Mesothelial cell of epicardium (in vitro differentiated cells): ENCODE measurements at places on chromosomes 6 and 20. TPM values are rescaled to one million over a fixed set of nuclear protein-coding genes. Genes with fewer than 3 reads are reported as not detected.

Gene TPD52L2
- total RNA-seq = 73.1 to 77.3 TPM (median 73.8 TPM) in 3 replicates

Gene GABRR1
- total RNA-seq = not detected in 3 replicates

DNA sequence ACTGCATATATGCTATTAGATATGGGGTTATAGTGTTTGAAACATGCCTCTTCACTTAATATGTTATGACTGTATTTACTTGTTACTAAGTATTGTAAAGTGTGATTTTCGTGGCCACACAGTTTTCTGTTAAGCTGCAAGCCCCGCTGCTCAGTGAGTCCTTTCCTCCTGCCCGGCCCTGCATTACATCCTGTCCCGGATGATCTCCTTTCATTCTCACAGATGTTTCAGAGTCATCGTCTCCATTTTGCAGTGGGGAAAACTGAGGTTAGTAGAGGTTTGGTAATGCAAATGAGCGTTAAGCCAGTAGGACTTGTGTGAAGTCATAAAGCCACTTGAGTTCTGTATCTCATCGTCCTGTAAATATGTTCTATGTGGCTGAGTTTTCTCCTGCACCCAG, 155.5 kb downstream of the CFAP61 start:
- DNase-seq = no peak
- no peaks in the 10 kb centered on the region for H3K36me3 ChIP-seq
- H3K4me1 ChIP-seq = peaks cover 39% of the 10 kb centered on the region
- no peak overlapping the region for H3K4me3 ChIP-seq
- H3K27me3 ChIP-seq = peaks cover 13% of the 10 kb centered on the region

DNA sequence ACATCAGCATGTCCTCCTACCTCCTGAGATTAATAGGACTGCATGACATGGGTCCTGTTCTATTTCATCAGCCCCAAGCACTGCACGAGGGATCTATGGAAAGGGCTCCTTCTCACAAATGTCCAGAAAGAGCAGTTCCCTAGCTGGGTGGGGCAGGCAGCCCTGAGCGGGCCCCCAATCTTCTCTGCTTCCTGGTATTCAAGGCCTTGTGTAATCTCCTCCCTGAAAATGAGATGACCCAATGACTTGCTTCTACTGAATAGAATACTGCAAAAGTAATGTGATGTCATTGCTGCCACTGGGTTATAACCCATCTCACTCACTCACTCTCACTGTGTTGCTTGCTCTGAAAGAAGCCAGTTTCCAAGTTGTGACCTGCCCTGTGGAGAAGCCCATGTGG, 126.4 kb downstream of the OPRM1 start:
- peaks cover 4% of the 10 kb centered on the region for H3K4me1 ChIP-seq
- no peak overlapping the region for H3K4me3 ChIP-seq
- H3K36me3 ChIP-seq = no peaks in the 10 kb centered on the region

- H3K27me3 ChIP-seq = no peaks in the 10 kb centered on the region
- H3K36me3 ChIP-seq = no peaks in the 10 kb centered on the region
- H3K27ac ChIP-seq = no peak overlapping the region
- H3K4me1 ChIP-seq = peaks cover 15% of the 10 kb centered on the region
- no peak for DNase-seq
- no peak overlapping the region for H3K4me3 ChIP-seq
Observed at GRCh38 chr6:114712129-114712662, 369.4 kb upstream of the HS3ST5 start.

Gene COL9A3
- total RNA-seq = 573 to 576 TPM (median 576 TPM) in 3 replicates

- H3K27me3 ChIP-seq = no peaks in the 10 kb centered on the region
- peak overlapping the region; percentile 61 for H3K27ac ChIP-seq
- peaks cover 10% of the 10 kb centered on the region for H3K36me3 ChIP-seq
- no peak for DNase-seq
- H3K4me1 ChIP-seq = peaks cover 45% of the 10 kb centered on the region
Observed at GRCh38 chr6:21710216-21710615, 116.7 kb downstream of the SOX4 start.

DNA sequence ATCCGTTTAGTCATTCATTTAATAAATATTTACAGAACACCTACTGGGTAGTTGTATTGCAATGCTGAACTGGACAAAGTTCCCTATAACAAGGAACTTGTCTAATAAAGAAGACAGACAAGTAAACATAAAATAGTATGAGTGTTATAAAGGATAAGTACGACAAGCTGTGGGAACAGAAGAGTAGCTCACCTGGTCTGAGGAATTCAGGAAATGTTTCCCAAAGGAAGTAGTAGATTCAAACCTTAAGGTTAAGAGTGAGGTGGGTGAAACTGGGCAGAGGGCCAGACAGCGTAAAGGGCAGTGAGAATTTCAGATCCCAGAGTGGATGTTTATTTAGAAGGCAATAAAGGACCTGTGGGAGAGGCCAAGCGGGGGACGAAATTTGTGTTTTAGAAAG, 72.3 kb upstream of the CD2AP start:
- H3K4me1 ChIP-seq = peaks cover 18% of the 10 kb centered on the region
- H3K27me3 ChIP-seq = no peaks in the 10 kb centered on the region
- no peak overlapping the region for H3K4me3 ChIP-seq
- H3K36me3 ChIP-seq = no peaks in the 10 kb centered on the region

Gene SIGLEC1
- 0.04 TPM in 1 of 3 replicates, not detected in the others for total RNA-seq

- H3K27ac ChIP-seq = no peak overlapping the region
- no peak overlapping the region for H3K4me3 ChIP-seq
- DNase-seq = no peak
Observed at GRCh38 chr20:43191143-43191542, 1.4 kb upstream of the PTPRT start.
